ENCODE measurements at places on chromosomes 1 and 21.
A peak's percentile ranks its signal among the peaks of the same experiment; 100 is the strongest.

DNA sequence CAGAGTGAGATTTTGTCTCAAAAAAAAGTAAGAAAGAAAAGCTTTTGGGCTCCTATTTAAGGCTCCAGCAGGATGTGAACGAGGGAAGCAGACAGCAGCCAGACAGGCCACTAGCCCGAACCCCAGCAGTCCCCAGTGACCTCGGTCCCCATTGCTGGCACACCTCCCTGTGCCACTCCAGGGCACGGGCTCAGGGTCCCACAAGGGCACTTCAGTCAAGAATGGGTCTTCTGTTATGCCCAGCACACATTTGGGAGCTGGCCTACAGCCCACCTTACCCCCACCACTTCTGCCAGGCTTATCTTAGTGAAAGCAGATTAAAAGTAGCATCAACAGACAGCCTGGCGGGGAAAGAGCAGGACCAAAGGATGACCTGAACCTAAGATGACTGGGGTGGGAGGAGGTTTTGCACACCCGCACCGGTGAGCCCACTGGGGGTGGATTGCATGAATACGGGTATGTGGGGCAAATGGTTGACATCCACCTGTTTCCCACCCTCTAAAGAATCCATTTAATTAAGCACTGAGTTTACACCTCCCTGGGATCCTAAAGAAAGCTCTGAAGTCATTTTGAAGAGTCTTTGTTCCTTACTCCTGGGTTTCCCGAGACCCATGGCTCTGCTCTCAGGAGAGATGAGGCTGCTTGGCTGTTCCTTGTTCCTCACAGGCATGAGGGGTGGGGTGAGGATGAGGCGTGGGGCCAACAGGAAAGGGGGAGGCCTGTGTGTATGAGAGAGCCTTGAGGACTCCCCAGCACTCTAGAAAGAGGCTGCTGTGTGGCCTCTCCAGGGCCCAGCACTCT, 4.7 kb downstream of the CHI3L1 start:
- no peak for DNase-seq

GRCh38 chr1:226309398-226310244, 657 bp upstream of the LIN9 start:
- DNase-seq = no peak

- peak; percentile 44 for DNase-seq
Observed at GRCh38 chr1:220879076-220879508, at the start of gene HLX. HLX (plus strand) TSS chr1:220879443; CDS start chr1:220879858, 415 bp downstream.

- DNase-seq = no peak
Observed at GRCh38 chr1:24438423-24438901, 22.9 kb downstream of the NIPAL3 start.

GRCh38 chr1:161884475-161884874, 118.4 kb downstream of the ATF6 start:
- no peak for DNase-seq

GRCh38 chr1:93746021-93746812, 64.6 kb upstream of the BCAR3 start:
- DNase-seq = no peak

DNA sequence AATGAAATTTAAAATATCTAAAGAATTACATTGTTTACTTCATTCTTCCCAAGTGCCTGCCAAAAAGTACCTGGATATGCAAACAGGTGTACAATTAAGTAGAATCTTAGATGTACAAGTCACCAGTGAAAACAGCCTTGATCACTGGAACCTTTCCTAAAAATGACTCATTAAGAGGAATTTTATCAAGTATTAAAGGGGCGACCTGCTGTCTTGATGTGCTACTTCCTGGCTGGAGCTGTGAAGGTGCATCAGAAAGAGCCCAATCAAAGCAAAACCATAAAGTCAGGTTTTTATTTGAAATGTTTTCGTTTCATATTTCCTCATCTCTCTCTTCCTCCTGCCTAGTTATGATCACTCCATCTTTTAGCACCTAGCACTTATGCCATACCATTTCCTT, 33.4 kb downstream of the IFI44 start:
- no peak for DNase-seq

GRCh38 chr1:225426395-225427234, 1.2 kb downstream of the LBR start:
- DNase-seq = no peak

- DNase-seq = no peak
Observed at GRCh38 chr1:213533125-213533524, 454.6 kb upstream of the PROX1 start.

- peak; percentile 58 for DNase-seq
Observed at GRCh38 chr1:94237291-94238226, at the start of gene ARHGAP29. ARHGAP29 (minus strand) TSS chr1:94237584; CDS start chr1:94231611, 5,973 bp downstream.

GRCh38 chr1:233319272-233319671, 8.3 kb upstream of the MAP3K21 start:
- DNase-seq = no peak

- DNase-seq = no peak
Observed at GRCh38 chr1:68791800-68792199, 294.9 kb upstream of the DEPDC1 start.

GRCh38 chr1:175169286-175170018, 23.1 kb downstream of the KIAA0040 start:
- no peak for DNase-seq

GRCh38 chr21:43190544-43190943, 21.7 kb downstream of the CRYAA start:
- no peak for DNase-seq

DNA sequence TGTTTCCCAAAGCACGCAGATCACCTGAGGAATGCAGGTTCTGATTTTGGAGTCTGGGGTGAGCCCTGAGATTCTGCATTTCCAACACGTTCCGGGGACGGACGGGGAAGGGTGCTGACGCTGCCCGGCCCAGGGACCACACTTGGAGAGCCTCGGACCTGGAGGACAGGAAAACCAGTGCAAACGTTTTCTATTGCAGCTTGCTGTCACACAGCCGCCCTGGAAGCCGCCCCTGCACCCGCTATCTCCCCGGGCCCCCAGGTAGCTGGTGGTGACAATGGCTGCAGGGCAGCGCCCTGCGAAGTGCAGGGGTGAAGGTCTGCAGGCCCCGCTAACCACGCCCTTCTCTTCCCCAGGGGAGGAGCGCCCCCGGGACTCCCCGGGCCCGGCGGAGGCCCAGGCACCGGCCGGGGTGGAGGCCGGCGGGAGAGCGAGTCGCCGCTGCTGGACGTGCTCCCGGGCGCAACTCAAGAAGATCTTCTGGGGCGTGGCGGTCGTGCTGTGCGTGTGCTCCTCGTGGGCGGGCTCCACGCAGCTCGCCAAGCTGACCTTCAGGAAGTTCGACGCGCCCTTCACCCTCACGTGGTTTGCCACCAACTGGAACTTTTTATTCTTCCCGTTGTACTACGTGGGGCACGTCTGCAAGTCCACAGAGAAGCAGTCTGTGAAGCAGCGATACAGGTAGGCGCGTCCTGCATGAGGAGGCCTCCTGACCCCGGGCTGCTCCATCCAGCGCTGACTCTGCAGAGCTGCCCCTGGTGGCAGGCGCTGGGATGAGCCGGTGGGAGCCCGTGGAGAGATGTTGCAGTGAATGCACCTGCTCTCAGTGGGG, 142.0 kb upstream of the COA6 start:
- no peak for DNase-seq

- no peak for DNase-seq
Observed at GRCh38 chr21:42452401-42453223, 43.4 kb downstream of the RSPH1 start.

- no peak for DNase-seq
Observed at GRCh38 chr1:66452982-66453381, 81.0 kb upstream of the SGIP1 start.

- no peak for DNase-seq
Observed at GRCh38 chr1:117001254-117001927, at the start of gene CD101. CD101 (plus strand) TSS chr1:117001760; CDS start chr1:117001818, 58 bp downstream.

DNA sequence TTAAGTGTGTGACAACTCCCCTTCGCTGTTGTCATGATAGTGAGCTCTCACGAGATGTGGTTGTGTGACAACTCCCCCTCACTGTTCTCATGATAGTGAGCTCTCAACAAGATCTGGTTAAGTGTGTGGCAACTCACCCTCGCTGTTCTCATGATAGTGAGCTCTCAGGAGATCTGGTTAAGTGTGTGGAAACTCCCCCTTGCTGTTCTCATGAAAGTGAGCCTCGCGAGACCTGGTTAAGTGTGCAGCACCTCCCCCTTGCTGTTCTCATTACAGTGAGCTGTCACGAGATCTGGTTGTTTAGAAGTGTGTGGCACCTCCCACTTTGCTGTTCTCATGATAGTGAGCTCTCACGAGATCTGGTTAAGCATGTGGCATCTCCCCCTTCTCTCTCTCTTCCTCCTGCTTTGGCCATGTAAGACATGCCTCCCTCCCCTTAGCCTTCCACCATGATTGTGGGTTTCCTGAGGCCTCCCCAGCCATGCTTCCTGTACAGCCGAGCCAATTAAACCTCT, 25.1 kb upstream of the LSS start:
- DNase-seq = peak; percentile 25

- DNase-seq = no peak
Observed at GRCh38 chr1:186187601-186188000, 187.5 kb downstream of the TPR start.

DNA sequence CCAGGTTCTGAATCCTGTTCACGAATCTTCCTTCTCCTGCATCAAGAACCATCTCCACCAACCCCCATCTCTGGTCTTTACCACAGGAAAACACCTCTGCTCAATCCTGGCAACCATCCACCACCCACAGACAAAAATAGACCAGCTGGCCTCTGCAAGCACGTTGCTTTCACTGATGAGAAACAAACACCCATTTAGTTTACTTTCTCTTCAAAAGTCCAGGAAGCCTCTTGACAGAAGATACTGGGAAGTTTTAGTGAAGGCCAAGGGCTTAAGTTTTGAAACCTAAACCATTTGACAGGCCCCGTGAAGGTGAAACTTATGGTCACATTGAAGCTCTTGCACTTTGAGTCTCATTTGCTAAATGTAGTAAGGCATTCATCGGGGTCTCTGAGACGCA, 122.6 kb upstream of the PPP2R5A start:
- peak; percentile 20 for DNase-seq

DNA sequence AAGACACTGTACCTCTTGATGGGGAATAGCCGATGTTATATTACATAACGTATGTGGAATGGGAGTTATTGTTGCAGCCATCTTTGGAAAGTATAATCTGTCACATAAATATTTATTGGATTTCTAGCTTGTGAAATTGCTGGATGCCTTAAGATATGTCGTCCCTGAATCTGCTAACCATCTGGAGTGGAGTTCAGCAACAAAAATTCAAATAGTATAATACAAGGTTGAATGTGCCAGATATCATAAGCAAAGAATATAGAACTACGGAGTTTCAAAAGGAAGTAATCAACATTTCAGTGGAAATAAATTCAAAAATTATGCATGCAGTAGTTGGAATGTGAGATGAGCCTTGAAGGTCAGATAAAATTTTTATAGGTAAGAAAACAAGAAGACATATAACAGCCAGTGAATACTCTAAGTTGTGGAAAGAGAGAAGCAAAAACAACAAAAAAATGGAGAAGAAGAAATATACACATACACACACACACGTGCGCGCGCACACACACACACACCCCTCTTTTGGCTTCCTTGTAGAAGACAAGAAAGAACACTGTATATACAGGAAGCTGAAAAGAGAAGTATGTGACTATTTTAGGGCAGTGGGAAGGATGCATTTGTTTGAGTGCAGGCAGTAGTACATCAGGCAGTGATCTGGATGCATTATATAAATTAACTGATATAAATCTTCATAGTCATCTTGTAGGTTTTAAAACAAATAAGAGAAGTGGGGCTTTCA, 516.7 kb downstream of the KCNT2 start:
- no peak for DNase-seq

DNA sequence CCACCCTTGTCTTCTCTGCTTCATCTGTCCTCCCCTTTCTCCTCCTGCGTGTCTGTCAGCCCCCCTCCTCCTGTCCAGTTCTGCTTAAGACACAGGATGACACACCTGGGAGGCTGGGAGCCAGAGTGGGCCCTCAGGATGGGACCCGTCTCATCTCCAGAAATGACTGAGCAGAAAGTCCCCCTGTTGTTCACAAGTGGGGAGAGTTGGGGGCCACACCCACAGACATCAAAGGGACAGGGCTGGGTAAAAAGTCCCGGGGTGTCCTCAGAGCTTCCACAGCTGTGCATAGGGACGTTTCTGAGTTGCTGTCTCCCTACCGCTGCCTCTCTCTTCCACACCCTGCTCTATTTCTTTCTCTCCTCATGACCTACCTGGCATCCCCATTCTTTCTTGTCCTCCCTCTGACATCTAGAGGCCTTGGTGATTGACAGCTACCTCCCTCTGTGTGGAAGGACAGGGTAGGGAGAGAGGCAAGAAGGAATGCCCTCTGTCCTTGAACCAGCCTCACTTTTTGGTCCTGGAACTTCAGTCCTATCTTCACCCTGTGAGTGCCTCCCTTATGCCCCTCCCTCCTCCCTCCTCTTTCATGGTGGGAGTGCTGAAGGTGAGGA, 19.5 kb upstream of the SH2D2A start:
- DNase-seq = peak; percentile 68

DNA sequence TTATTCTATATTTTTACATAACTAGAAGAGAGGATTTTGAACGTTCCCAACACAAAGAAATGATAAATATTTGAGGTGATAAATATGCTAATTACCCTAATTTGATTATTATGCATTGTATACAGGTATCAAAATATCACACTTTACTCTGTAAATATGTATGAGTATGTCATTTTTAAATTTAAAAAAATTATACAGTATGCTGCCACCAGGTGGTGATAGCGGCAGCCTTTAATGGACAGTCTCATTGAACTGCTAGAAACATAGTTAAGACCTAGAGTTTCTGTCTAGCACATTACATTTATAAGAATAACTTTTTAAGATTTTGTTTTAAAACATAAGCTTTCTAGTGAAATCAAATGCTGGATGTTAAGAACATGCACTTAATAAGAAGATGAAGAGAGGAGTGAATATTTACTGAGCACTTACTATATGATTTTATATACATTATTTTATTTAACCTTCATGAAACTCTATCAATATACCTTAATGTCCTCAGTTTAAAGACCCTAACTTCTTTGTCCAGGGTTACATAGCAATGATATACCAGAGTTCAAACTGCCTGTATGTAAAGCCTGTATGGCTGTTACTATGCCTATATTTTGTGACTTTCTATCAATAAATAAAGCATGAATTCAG, 207.1 kb downstream of the NUF2 start:
- DNase-seq = peak; percentile 14

DNA sequence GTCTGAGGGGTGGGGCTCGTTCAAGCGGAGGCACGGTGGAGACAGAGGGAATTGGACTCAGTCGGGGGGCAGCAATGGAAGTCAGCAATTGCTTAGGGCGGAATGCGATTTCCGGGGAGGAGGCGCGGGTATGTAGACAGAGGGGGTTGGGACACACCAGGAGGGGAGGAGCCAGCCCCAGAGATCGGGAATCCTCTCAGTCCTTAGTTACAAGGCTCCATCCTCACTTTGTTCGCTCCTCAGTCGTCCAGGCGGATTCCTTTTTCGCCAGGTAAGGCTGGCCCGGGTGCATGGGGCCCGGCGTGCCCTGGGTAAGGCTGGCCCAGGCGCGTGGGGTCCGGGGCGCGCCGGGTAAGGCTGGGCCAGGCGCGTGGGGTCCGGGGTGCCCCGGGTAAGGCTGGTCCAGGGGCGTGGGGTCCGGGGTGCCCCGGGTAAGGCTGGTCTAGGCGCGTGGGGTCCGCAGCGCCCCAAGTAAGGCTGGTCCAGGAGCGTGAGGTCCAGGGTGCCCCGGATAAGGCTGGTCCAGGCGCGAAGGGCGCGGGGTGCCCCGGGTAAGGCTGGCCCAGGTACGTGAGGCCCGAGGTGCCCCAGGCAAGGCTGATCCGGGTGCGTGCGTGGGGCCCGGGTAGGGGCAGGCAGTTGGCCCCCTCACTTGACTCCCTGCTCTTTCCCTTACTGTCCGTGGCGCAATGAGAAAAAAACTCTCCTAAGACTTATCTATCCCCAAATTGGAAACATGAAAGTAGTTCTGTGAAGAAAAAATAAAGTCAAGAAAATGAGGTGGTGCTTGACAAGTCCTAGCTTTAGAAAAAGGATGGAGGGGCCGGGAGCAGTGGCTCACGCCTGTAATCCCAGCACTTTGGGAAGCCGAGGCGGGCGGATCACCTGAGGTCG, at the start of gene L1TD1:
Gene L1TD1 (plus strand): TSS at position 199 of the 894 bp plus-strand sequence. CDS start 11,780 bp downstream, outside the sequence.
- DNase-seq = no peak
